ENCODE measurements at places on chromosomes 1 and 21. TPM values are rescaled to one million over a fixed set of nuclear protein-coding genes. Genes with fewer than 3 reads are reported as not detected.

ZNF683 gene
- total RNA-seq, result not detected

GOLT1A gene
- total RNA-seq, result 0.30 TPM

SMPDL3B gene
- not detected for total RNA-seq

ZNF644 gene
- total RNA-seq, result 93.3 TPM

TMCO4 gene
- 13.9 TPM for total RNA-seq

- no peak for DNase-seq
- H3K27me3 ChIP-seq, result no peaks in the 10 kb centered on the region
- no peak overlapping the region for H3K4me3 ChIP-seq
These were observed 134.1 kb downstream of the SLC30A10 start for GRCh38 chr1:219794085-219794743.

DNA sequence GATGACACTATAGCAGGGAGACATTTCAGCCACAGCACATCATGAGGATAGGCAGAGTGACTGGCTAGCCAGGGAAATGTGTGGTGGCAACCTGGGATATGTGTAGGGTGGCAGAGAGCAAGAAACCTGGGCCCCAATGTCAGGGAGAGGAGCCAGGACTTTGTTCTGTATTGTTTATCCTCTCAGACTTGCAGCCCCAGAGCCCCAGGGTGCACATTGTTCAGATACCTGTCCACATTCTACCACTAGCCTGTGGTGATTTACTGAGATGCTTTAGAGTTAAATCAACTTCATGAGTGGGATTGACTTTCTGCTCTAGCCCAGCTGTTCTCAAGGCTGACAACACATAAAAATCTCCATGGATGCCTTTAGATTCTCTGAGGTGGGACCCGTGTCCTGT lies 61.5 kb downstream of the MAB21L3 start:
- no peaks in the 10 kb centered on the region for H3K27me3 ChIP-seq
- no peaks in the 10 kb centered on the region for H3K36me3 ChIP-seq
- H3K4me3 ChIP-seq, result no peak overlapping the region
- no peak overlapping the region for H3K27ac ChIP-seq
- no peak for DNase-seq
- H3K4me1 ChIP-seq, result peaks cover 18% of the 10 kb centered on the region

- peaks cover 5% of the 10 kb centered on the region for H3K4me1 ChIP-seq
- H3K36me3 ChIP-seq, result no peaks in the 10 kb centered on the region
- H3K4me3 ChIP-seq, result no peak overlapping the region
- DNase-seq, result no peak
- H3K27me3 ChIP-seq, result peaks cover 52% of the 10 kb centered on the region
- H3K27ac ChIP-seq, result no peak overlapping the region
These were observed 19.9 kb downstream of the LGR6 start for GRCh38 chr1:202213361-202214088.

DNA sequence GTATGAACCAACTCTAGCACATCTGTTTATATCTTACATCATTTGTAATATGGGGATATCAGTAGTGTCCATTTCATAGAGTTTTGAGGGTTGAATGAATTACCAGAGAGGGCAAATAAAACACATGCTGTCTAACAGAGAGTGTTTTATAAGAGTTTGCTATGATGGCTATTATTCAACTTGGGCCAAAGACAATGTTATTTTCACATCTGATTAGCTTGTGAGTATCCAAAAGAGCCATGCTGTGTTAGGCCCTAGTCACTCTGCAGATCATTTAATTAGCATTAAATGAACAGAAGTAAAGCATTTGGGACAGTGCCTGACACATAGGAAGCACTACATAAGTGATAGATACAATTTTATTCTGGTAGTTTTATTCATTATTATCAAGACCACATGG lies 4.2 kb upstream of the RNF11 start:
- peaks cover 17% of the 10 kb centered on the region for H3K4me1 ChIP-seq
- no peak overlapping the region for H3K4me3 ChIP-seq
- no peaks in the 10 kb centered on the region for H3K36me3 ChIP-seq
- H3K27me3 ChIP-seq, result no peaks in the 10 kb centered on the region
- no peak overlapping the region for H3K27ac ChIP-seq

GRCh38 chr1:42745851-42746250 lies 5.8 kb upstream of the CLDN19 start:
- DNase-seq, result no peak
- no peaks in the 10 kb centered on the region for H3K4me1 ChIP-seq
- no peak overlapping the region for H3K4me3 ChIP-seq
- H3K27ac ChIP-seq, result no peak overlapping the region
- peaks cover 40% of the 10 kb centered on the region for H3K36me3 ChIP-seq

DNA sequence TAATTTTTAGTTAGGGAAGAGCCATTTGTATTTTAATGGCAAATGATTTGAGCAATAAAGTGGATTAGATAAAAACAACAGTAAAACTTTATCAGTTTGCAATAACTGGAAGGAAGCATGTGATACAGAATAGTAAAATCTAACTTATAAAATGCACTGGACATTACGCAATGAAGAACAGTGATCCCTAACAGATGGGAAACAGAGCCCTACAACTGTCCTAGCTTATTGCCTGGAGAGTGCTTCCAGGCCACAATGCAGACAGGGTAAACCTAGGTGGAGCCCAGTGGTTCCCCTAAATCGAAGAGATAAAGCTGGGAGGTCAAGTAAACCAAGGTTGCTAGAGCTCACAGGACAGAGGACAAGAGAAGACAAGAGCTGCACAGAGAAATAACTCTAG lies 7.0 kb downstream of the OMA1 start:
- peaks cover 13% of the 10 kb centered on the region for H3K36me3 ChIP-seq
- no peak overlapping the region for H3K4me3 ChIP-seq
- H3K27me3 ChIP-seq, result no peaks in the 10 kb centered on the region
- DNase-seq, result no peak
- no peaks in the 10 kb centered on the region for H3K4me1 ChIP-seq
- H3K27ac ChIP-seq, result no peak overlapping the region

GRCh38 chr1:217535601-217536377 lies 95.1 kb downstream of the GPATCH2 start:
- no peaks in the 10 kb centered on the region for H3K36me3 ChIP-seq
- no peaks in the 10 kb centered on the region for H3K27me3 ChIP-seq
- no peak overlapping the region for H3K4me3 ChIP-seq
- no peak for DNase-seq

- peak overlapping the region; percentile 76 for H3K27ac ChIP-seq
- peak; percentile 50 for DNase-seq
These were observed 2.3 kb downstream of the PANK4 start for GRCh38 chr1:2523891-2524609.

DNA sequence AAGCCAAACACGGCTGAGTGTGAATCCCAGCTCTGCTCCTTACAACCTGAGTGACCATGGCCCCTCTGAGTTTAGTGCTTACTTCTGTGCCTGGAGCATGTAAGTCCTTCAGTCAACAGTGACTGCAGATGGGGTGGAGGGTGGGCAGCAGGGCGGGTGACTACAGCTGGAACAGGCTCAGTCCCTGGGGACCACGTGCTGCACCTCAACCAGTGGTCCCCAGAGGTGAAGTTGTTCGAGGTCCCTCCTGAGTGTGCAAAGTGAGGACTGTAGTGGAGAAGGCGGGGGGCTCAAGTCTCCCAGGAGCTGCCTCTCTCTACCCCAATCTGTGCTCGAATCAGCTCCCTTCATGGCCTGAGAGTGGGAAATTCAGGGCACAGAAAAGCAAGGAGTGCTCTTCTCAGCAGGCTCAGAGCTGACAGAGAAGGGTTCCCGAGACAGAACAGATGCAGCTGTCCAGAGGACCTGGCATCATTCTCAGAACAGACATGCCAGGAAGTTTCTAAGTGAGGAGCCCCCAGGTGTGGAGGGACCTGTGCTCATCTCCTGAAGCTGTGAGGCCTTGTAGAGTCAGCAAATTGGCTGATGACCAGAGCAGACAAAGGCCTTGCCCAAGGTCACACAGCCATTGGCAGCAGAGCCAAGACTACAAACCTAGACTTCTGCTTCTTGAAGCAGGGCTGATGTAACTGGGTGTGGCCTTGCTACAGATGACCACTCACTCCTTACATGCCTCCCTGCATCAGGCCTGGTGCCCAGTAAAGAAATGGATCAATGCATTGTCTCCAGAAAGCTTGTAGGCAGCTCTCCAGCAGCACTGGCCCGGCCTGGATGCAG lies 61.7 kb upstream of the EDN2 start:
- no peaks in the 10 kb centered on the region for H3K27me3 ChIP-seq
- no peak overlapping the region for H3K4me3 ChIP-seq
- H3K27ac ChIP-seq, result no peak overlapping the region
- H3K36me3 ChIP-seq, result peaks cover 5% of the 10 kb centered on the region
- DNase-seq, result no peak

- H3K4me1 ChIP-seq, result peaks cover 13% of the 10 kb centered on the region
- H3K27me3 ChIP-seq, result no peaks in the 10 kb centered on the region
- H3K36me3 ChIP-seq, result peaks cover 18% of the 10 kb centered on the region
- H3K4me3 ChIP-seq, result no peak overlapping the region
- DNase-seq, result no peak
- H3K27ac ChIP-seq, result no peak overlapping the region
These were observed 57.3 kb downstream of the PKN2 start for GRCh38 chr1:88741413-88741812.

DNA sequence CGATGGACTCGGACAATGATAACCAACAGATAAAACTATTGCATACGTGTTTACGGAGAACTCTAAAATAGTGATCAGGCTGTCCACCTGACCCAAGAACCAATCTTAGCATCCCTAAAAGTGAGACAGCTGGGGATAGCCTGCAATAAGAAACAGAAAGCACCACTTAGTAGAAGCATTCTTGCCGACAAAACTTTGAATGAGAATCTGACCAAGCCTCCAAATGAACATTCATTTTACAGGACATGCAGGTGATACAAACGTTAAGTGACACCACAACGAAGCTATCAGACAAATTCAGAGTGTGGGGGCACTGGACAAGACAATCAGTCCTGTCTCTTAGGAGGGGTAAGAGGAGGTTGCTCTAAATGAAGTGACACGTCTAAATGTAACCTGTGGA lies 1.2 kb downstream of the PSMG1 start:
- peak overlapping the region; percentile 87 for H3K4me3 ChIP-seq
- H3K36me3 ChIP-seq, result peaks cover 30% of the 10 kb centered on the region
- H3K4me1 ChIP-seq, result peaks cover 18% of the 10 kb centered on the region
- DNase-seq, result no peak

DNA sequence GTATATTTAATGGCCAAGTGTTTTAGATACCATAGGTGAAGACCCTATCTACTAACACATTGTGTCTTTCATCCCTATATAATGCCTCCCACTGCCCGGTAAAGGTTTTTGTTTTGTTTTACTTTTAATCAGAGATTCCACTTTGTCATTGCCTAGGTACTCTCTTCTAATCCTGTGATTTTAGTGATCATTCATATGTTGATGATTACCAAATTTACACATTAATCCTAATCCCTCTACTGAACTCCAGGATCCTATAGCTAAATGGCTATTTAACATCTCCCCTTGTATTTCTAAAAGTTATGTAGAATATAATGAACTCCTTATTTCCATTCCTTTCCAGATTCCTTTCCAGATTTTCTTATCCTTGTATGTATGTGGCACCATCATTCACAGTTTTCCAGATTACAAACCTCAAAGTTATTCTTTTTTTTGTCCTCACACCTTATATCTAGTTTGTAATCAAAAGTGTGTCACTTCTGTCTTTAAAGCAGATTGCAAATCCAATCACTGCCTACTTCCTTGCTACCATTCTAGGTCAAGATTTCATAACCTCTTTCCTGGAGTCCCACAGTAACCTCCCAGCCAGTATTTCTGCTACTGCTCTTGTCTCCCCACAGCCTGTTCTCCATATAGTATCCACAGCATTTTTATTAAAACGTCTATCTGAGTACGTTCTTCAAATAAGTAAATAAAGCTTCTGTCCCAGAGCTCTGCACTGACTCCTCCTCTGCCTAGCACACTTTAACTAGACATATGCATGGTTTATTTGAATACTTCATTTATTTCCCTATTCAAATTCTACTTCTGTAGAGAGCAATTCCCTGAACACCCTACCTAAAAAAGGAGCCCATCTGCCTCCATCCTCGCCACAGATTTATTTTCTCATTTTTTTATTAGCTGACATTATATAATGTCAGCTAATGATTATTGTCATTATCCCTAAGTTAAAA lies 157.8 kb downstream of the KCNT2 start:
- no peaks in the 10 kb centered on the region for H3K36me3 ChIP-seq
- no peaks in the 10 kb centered on the region for H3K4me1 ChIP-seq
- no peak for DNase-seq

Data from CD4-positive, alpha-beta T cell (primary cell).